Smooth muscle cell of the pulmonary artery (primary cell): ENCODE measurements at places on chromosomes 5 and 9. TPM values are rescaled to one million over a fixed set of nuclear protein-coding genes. Genes with fewer than 3 reads are reported as not detected.

Gene PKD2L2
- total RNA-seq: not detected in 2 replicates

Gene LRRTM2
- total RNA-seq: 0.46 and 0.63 TPM in 2 replicates

Gene HINT1
- total RNA-seq: 91.1 and 104 TPM in 2 replicates

Gene GMCL2
- total RNA-seq: not detected in 2 replicates

Gene TMEM252
- not detected in 2 replicates for total RNA-seq

Gene KCNV2
- not detected in 2 replicates for total RNA-seq

Gene GRAMD2B
- total RNA-seq: 22.0 and 26.0 TPM in 2 replicates

Gene DIPK1B
- total RNA-seq: 2.9 and 3.8 TPM in 2 replicates

Gene SLC25A2
- total RNA-seq: 0.13 and 0.26 TPM in 2 replicates

Gene IL3
- total RNA-seq: not detected in 2 replicates

Gene FGF10
- total RNA-seq: 0.10 and 2.2 TPM in 2 replicates

Gene SNCB
- not detected in 2 replicates for total RNA-seq

Gene GABBR2
- total RNA-seq: 0.46 TPM in 1 of 2 replicates, not detected in the other

Gene GPRIN1
- total RNA-seq: 2.1 and 2.9 TPM in 2 replicates

Gene GRXCR2
- total RNA-seq: not detected in 2 replicates

Gene NUTM2G
- not detected in 2 replicates for total RNA-seq

Gene PCDHA1
- 0.20 TPM in 1 of 2 replicates, not detected in the other for total RNA-seq

Gene TMEM174
- total RNA-seq: not detected in 2 replicates

Gene N4BP3
- 0.13 and 0.20 TPM in 2 replicates for total RNA-seq

Gene SLC31A2
- total RNA-seq: 8.6 and 8.9 TPM in 2 replicates
